ENCODE measurements at places on chromosomes 16 and 17.

GRCh38 chr16:27867122-27868110, 196.1 kb downstream of the GSG1L start:
- DNase-seq = peak; percentile 81

DNA sequence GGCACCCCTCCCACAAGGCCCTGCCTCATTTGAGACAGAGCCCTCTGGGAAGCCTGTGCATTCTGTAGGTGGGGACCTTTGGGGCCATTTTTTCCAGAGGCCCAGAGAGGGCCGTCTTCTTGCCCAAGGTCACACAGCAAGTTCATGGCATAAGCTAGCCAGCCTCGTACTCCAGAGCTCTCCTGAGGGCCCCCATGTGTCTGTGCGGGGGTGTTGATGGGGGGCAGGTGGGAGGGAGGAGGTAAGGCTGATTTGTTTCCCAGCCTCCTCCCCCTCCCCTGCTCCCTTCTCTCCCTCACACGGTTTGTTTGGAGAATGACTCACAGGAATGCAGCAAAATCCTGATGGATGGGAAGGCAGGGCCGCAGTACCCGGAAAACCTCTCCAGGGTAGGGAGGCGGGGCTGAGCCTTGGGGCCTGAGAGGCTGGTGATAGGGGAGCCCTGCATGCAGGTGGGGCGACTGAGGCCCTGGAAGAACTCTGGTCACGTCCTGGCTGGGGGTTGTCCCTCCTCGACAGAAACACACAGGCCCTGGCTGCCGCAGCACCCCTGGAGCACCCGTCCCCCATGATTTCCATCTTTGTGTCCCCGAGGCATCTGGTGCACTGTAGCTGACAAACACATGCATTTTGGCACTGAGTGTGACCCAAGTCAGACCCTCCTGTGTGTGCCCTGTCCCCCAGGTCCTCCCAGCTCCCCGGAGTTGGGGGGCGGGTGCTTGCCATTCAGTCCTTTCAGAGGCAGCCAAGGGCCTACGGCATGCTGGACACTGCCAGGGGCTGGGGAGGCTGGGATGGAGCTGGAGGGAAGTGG, 29.7 kb downstream of the RAI1 start:
- DNase-seq = peak; percentile 94

DNA sequence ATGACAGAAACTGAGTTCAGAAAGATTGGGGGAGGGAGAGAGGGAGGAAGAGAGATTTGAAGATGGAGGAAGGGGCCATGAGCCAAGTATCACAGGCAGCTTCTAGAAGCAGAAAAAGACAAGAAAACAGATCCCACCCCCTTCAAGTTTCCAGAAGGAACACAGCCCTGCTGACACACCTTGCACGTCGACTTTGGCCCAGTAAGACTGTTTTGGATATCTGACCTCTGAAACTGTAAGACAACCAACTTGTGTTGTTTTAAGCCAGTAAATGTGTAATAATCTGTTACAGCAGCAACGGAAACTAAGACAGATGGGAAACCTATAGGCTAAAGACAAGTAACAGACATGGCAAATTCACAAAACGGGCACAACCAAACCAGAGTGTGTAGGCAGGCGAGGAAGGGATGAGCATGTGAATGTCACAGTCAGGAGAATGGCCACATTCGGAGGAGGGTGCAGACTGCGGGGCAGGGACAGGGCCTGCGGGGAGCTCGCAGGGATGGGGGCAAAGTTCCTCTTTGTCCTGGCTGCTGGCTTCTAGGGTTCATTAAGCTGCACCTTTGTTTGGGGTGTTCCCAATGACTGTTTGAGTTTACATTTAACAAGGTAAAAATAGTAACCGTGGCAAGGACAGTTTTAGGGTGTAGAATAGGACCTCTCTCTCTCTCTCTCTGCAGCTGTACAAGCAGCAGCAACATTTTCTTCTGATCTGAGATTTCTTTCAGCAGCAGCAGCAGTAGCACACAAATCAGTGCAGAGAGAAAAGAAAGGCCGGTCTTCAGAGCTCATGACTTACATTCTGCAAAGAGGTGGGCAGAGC, 18.3 kb upstream of the ATP2C2 start:
- DNase-seq = no peak

GRCh38 chr17:1999557-2000251, 25.4 kb downstream of the RTN4RL1 start:
- DNase-seq = no peak

GRCh38 chr16:86240716-86241363, 269.5 kb upstream of the FOXF1 start:
- DNase-seq = no peak

DNA sequence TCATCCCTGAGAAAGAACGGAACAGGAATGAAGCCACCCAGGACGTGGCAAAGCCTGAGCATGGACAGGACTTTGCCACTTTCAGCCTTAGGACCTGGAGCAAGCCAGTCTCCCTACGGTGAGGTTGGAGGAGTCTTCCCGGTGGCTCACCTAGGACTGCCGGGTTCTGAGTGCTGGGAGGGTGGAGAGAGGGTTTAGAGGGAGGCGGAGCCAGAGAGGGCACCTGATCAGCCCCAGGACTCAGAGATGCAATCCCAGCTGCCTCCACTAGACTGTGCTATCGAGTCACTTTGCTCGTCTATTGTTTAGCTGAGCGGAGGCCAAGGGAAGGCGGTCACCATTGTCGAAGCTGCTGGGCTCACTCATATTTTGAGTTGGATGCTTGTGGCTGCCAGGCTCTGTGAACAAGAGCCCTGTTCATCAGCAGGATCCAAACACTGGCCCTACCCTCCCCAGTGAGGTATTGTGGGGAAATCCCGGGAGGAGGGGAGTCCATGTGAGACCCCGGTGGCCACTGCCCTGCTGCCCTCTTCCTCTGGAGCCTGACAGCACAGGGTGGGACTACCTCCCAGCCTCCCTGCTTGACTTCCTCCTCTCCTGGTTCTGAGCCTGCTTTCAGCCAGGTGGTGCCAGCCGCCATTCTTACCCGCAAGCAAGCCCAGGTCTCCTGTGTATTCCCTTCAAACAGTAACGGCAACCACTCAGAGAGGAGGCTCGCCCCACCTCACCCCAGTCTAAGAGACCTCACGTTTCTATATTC, 7.0 kb downstream of the KRT14 start:
- peak; percentile 78 for DNase-seq

- no peak for DNase-seq
These were observed 54.3 kb downstream of the WNT3 start for GRCh38 chr17:46764000-46764708.

DNA sequence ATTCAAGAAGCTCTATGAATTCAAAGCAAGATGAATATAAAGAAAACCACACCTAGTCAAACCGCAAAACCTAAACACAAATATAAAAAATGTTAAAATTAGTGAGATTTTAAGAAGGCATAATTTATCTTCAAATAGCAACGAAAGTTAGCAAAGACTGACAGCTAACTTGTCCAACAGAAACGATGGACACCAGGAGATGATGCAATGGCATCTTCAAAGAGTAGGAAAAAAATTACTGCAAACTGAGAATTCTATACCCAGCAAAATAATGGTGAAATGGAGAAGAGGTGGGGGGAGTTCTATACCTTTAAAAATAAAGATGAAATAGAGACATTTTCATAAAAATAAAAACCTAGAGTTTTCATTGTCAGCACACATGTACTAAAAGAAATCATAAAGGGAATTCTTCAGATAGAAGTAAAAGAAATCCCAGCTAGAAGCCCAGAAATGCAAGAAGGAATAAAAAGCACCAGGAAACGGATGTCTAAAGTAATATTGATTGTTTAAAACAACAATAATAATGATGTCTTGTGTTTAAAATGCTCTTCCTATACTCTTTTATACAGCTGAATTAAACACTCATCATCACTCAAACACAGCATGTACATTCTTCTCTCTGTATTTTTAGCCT, 24.6 kb upstream of the TANC2 start:
- DNase-seq = no peak

- DNase-seq = peak; percentile 52
These were observed 119.6 kb downstream of the SPAG9 start for GRCh38 chr17:51000835-51001638.

DNA sequence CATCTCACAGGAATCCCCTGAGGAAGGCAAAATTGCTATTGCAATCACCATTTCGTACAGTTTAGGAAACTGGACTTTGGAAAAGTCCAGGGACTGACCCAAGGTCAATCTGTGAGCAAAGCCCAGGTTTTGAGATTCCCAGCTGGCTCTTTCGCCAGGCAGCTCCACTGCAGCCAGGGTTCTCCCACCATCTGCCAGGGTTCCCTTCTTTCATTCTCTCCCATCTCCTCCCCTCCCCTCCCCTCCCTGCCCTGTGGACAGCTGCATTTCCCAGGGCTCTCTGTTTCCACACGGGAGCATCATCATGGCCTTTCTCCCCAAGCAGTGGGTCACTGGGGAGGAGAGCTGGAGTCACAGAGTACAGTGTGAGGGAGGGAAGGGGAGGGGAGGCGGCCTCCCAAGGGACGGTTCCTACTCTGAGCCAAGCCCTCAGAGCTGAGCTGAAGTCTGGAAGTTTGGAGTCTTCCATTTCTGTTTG, 11.9 kb upstream of the GSDMA start:
- DNase-seq = no peak
